Esophagus muscularis mucosa (tissue), 4 donors: ENCODE measurements at places on chromosomes 13 and 19. TPM values are rescaled to one million over a fixed set of nuclear protein-coding genes. Genes with fewer than 3 reads are reported as not detected.

OVOL3 gene
- total RNA-seq, result not detected

CYP4F8 gene
- not detected for total RNA-seq

SLC6A16 gene
- 4.1 TPM for total RNA-seq

DNA sequence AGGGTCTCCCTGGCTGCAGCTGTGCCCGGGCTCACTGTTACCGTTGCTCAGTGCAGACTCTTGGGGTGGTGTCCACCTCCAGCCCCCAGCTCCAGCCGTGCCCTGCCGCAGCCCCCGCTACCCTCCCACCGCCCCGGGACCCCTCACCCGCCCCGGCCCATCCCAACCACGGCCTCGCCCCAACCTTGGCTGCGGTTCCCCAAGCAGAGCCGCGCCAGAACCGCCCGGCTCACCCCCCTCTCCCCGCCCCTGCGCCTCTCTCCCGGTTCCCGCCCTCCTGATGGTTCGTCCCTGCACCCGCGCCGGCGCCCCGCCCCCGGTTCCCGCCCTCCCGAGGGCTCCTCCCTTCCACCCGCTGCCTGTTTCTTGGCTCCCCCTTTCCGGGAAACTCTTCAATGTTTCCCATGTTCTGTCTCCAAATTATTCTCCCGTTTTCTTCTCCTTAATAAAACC lies 40.3 kb downstream of the ANKRD10 start:
- no peak for DNase-seq
- H3K4me1 ChIP-seq, result peaks cover 41% of the 10 kb centered on the region
- peak overlapping the region; percentile 52 for H3K4me3 ChIP-seq
- H3K27me3 ChIP-seq, result no peaks in the 10 kb centered on the region
- peaks cover 3% of the 10 kb centered on the region for H3K36me3 ChIP-seq
- peak overlapping the region; percentile 56 for H3K27ac ChIP-seq

DNA sequence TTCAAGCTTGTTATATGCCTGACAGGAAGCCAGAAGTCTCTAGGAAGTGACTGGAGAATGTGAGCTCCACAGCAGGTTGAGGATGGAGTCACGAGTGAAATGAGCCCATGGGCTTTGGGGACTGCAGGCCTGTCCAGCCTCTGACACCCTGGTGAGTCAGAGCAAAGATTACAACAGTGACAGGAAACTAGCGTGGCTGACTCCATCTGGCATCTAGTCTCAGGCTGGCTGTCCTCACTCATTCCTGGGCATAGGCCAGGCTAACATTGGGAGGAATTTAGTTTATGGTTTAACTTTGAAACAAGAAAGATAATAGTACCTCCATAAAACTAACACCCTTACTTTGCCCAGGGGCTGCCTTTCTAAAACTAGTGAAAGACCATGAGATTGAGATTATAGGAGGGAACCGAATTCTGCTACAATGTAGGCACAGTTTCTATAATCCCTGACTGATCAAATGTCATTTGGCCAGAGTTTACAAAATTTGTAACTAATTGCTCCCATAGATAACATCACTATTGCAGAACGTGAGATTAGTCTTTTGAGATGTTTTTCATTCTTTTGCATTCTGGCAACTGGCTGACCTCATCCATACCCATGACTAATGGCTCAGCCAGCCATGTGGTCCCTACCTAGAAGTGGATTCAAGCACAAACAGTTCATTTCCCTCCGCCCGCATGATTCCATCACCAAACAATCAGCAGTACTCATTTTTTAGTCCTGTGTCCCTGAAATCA lies 28.4 kb downstream of the PSG1 start:
- H3K4me3 ChIP-seq, result no peak overlapping the region
- peak; percentile 86 for DNase-seq
- no peaks in the 10 kb centered on the region for H3K27me3 ChIP-seq
- H3K27ac ChIP-seq, result no peak overlapping the region
- no peaks in the 10 kb centered on the region for H3K36me3 ChIP-seq
- no peaks in the 10 kb centered on the region for H3K4me1 ChIP-seq

DNA sequence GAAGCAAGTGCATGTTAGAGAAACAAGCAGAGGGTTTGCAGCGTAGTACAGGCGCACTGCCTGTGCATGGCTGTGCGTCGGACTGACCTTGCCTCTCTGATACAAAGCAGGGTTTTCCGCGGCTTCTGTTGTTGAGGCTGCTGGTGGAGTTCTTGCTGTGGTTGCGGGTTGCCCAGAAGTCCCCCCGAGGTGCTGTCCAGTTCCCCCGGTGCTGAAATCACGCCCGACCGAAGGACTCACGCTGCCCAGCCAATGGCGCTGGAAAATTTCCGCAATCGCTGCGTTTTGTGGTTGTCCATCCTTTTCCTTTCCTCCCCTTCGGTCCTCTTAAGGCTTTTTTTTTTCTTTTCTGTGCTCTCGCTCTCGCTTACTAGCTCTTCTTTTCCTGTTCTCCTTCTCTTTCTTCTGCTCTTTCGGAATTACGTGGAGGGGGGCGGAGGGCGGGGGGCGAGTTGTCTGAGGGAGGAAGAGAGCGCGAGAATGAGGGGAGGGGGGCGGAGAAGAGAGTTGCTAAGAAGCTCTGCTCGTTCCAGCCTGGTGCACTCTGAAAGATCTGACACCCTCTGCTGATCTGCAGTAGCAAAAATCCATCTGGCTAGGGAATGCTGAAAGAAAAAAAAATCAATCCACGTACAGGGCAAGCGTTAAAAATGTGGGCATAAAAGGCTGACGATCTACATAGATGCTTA lies at the start of gene SLITRK1:
Gene SLITRK1, minus strand, starts transcription at position 558 of the 689 bp plus-strand sequence. CDS start 967 bp downstream, outside the sequence.
- DNase-seq, result no peak
- H3K4me3 ChIP-seq, result peak within 1 kb of the TSS; percentile 18
- no peaks in the 10 kb centered on the region for H3K36me3 ChIP-seq

- H3K27me3 ChIP-seq, result no peaks in the 10 kb centered on the region
- H3K4me1 ChIP-seq, result no peaks in the 10 kb centered on the region
- no peak overlapping the region for H3K27ac ChIP-seq
- no peak for DNase-seq
- no peaks in the 10 kb centered on the region for H3K36me3 ChIP-seq
- no peak overlapping the region for H3K4me3 ChIP-seq
Observed at GRCh38 chr13:35832551-35832950, 298.6 kb downstream of the DCLK1 start.

DNA sequence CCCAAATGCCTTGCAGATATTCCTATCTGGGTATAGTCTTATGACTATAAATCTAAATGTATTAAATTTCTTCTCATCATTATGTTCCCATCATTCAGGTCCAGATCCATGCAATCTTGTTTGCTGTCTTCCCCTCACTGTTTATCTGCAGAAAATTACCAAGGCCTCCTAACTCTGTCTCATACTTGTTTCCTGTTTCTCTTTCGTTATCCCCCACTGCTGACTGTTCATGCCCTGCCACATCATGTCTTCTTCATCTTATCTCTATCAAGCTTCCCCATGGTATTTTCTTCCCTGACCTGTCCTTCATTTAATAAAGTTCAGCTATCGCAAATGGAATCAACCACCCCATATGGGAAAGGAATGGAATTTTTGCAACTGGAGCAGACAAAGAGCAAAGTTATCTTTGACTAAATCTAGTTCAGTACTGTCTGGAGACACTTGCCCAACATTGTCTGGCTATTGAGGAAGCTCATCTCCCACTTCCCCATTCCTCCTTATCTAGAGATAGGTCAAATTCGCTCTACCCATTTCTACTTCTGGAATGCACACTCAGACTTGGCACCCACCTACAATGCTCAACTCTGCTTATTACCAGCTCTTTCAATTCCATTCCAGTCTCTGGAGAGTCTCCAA lies 1358.1 kb downstream of the EFNB2 start:
- no peaks in the 10 kb centered on the region for H3K4me1 ChIP-seq
- no peak overlapping the region for H3K4me3 ChIP-seq
- no peaks in the 10 kb centered on the region for H3K36me3 ChIP-seq
- DNase-seq, result no peak
- H3K27ac ChIP-seq, result no peak overlapping the region

DNA sequence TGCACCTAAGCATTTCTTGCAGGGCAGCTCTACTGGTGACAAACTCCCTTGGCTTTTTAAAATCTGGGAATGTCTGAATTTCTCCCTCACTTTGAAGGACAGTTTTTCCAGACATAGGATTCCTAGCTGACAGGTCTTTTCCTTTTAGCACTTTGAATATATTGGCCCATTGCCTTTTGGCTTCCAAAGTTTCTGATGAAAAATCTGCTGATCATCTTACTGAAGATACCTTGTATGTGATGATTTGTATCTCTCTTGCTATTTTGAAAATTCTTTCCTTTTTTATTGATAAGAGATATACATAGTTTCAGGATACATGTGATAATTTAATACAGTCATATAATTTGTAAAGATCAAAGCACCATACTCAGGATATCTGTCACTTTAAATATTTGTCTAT lies 211.1 kb downstream of the ZIC5 start:
- no peaks in the 10 kb centered on the region for H3K4me1 ChIP-seq
- H3K4me3 ChIP-seq, result no peak overlapping the region
- H3K27ac ChIP-seq, result no peak overlapping the region
- no peaks in the 10 kb centered on the region for H3K27me3 ChIP-seq
- H3K36me3 ChIP-seq, result no peaks in the 10 kb centered on the region

DNA sequence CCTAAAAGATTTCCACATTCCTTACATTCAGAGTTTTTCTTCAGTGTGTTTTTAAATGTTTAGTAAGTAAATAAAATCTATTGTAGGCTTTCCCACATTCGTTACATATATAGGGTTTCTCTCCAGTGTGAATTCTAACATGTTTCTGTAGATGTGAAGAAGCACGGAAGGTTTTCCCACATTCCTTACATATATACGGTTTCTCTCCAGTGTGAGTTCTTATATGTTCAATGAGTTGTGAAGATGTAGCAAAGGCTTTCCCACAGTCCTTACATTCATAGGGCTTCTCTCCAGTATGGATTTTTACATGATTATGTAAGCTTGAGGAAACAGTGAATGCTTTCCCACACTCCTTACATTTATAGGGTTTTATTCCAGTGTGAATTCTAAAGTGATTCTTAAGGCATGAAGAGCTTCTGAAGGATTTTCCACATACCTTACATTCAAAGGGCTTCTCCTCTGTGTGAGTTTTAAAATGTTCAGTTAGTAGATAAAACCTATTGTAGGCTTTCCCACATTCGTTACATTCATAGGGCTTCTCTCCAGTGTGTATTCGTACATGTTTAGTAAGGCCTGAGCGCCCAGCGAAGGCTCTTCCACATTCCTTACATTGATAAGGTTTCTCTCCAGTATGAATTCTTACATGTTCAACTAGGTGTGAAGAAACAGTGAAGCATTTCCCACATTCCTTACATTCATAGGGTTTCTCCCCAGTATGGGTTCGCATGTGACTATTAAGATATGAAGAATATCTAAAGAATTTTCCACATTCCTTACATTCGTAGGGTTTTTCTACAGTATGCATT lies 18.2 kb downstream of the ZNF121 start:
- no peak overlapping the region for H3K27ac ChIP-seq
- no peaks in the 10 kb centered on the region for H3K27me3 ChIP-seq
- no peak overlapping the region for H3K4me3 ChIP-seq
- no peaks in the 10 kb centered on the region for H3K4me1 ChIP-seq

- no peaks in the 10 kb centered on the region for H3K27me3 ChIP-seq
- peak overlapping the region; percentile 87 for H3K27ac ChIP-seq
- H3K4me1 ChIP-seq, result peaks cover 75% of the 10 kb centered on the region
- no peak for DNase-seq
- H3K4me3 ChIP-seq, result no peak overlapping the region
Observed at GRCh38 chr19:2970201-2970835, 7.0 kb upstream of the TLE6 start.

GRCh38 chr13:113828282-113828825 lies 35.5 kb downstream of the GAS6 start:
- no peaks in the 10 kb centered on the region for H3K4me1 ChIP-seq
- no peak for DNase-seq
- peaks cover 34% of the 10 kb centered on the region for H3K36me3 ChIP-seq

DNA sequence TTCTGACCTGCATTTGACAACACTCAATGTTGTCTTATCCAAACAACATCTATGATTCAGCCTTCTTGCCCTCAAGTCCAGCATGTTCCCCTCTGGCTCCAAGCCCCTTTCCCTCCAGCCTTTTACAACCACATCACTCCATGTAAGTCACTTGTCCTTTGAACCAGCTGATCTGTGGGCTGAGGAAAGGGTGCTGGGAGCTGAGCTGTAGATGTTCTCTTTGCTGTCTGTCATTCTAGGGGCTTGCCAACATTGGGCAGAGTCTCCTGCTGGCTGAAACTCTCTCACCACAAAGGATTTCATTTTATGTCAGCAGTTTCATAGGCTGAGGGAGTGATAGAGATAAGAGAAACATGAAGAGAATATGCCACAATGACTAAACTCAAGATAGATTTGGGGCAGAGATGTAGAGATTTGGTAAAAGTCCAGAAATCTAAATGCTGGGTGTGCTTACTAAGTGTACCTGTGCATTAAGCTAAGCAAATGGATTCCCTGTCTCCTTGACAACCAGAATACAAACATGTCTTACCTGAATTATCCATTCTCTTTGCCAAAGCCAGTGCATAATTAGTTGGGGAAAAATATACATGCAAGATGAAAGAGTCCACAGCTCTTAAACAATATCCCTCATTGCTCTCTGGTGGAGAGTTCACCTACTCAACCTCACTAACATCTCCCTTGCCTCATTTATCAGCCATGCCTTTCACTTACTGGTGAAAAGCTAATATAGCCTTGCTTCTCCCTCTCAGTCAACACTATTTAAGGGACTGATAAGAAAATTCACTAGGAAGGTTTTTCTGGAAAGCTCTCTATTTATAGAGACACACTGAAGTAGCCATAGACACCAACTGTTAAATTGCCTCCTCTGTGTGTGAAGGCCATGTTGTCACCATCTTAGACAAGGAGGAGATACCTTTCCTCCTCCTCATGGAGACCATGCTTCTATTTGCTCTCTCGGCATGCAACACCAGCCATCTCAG lies 175.5 kb upstream of the SERP2 start:
- peak; percentile 68 for DNase-seq
- no peak overlapping the region for H3K4me3 ChIP-seq
- no peaks in the 10 kb centered on the region for H3K27me3 ChIP-seq
- H3K27ac ChIP-seq, result peak overlapping the region; percentile 59
- peaks cover 34% of the 10 kb centered on the region for H3K4me1 ChIP-seq
- H3K36me3 ChIP-seq, result no peaks in the 10 kb centered on the region

GRCh38 chr13:47774671-47774994 lies 226.4 kb downstream of the SUCLA2 start:
- H3K4me1 ChIP-seq, result no peaks in the 10 kb centered on the region
- H3K36me3 ChIP-seq, result no peaks in the 10 kb centered on the region
- no peak overlapping the region for H3K27ac ChIP-seq
- no peak for DNase-seq
- H3K27me3 ChIP-seq, result no peaks in the 10 kb centered on the region

GRCh38 chr13:107817647-107818287 lies 397.6 kb downstream of the LIG4 start:
- no peak for DNase-seq
- no peak overlapping the region for H3K4me3 ChIP-seq
- no peak overlapping the region for H3K27ac ChIP-seq
- no peaks in the 10 kb centered on the region for H3K4me1 ChIP-seq
- no peaks in the 10 kb centered on the region for H3K36me3 ChIP-seq
